ENCODE measurements at places on chromosomes 16 and 17. TPM values are rescaled to one million over a fixed set of nuclear protein-coding genes. Genes with fewer than 3 reads are reported as not detected.

The CX3CL1 gene
- total RNA-seq: 1.3 TPM

The HBM gene
- not detected for total RNA-seq

The OSBPL7 gene
- 3.4 TPM for total RNA-seq

GRCh38 chr17:31541559-31541958 is 150.1 kb downstream of the RAB11FIP4 start:
- DNase-seq: peak; percentile 15

- DNase-seq: no peak
These were observed 96.3 kb upstream of the ZNF750 start for GRCh38 chr17:82935966-82936767.

DNA sequence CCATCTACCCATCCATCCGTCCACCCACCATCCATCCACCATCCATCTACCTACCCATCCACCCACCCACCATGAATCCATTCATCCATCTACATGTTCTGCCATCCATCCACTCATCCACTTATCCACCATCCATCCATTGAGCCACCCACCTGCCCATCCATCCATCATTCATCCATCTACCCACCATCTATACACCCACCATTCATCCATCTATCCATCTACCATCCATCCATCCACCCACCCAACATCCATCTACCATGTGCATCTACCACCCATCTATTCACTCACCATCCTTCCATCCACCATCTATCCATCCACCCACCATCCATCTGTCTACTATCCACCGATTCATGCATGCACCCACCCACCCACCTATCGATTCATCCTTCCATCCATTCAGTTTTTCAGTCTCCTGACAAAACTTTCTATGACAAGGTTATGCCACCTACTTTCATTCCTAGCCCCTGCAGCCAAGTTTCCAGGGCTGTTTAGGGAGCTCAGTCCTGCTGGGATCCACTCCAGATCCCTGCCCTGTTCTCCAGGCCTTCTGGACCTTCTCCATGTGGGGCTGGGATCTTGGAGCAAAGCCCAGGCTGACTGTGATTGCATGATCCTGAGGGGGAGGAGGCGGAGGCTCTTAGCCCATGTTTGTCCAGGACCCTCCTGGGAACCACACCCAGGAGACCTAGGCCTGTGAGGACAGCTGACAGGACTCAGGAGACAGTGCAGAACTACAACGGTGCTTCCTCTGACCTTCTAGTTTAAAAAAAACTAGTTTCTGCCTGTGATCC is 27.4 kb downstream of the BCO1 start:
- peak; percentile 26 for DNase-seq

DNA sequence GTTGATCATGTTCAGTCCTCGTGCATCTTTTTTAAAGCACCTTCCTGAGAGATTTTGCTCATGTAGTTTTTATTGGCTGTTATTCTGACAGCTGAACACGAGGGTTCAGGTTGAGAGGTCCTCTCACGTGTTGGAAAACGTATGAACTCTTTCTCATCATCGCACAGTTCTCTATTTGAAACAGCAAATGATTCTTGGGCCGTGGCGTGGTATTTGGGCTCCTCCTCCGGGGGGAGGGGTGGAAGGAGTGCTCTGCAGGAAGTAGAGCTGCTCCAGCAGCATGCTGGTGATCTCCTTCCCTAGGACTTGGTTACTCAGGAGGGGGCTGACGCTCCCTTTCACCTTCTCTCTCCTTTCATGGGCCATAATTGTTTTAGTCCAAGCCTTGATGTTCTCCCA is 70.4 kb downstream of the KSR1 start:
- DNase-seq: no peak

DNA sequence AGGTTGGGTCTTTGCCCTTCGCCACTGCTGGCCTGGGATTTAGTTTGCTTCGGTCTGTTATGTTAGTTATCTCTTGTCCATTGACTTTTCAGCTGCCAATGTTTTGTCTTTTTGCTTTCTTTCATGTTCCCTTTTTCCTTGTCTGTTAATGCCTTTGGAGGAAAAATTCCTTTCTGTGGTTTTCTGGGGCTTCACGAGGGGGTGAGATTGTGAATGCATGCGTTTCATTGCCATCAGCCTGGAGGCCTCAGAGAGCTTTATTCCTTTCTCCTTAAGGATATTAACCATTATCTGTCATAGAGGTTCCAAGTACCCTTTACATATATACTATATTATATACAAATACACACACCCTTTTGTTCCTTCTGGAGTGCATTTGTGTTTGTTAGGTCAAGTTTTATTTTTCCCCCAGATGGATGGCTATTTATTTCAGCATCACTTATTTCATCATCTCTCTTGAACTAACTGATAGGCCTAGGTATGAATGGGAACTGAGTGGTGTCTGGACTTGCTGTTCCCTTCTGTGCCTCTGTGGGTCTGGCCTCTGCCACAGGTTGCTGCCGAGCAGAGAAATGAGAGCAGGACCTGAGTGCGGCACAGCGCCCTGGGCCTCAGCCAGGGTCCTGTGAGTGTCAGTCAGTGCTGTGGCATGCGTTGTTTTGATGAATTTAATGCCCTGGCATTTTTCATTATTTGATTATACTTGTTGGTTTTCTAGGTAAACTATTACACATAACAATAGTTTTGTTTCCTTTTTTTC is 193.4 kb downstream of the LGALS9B start:
- no peak for DNase-seq

DNA sequence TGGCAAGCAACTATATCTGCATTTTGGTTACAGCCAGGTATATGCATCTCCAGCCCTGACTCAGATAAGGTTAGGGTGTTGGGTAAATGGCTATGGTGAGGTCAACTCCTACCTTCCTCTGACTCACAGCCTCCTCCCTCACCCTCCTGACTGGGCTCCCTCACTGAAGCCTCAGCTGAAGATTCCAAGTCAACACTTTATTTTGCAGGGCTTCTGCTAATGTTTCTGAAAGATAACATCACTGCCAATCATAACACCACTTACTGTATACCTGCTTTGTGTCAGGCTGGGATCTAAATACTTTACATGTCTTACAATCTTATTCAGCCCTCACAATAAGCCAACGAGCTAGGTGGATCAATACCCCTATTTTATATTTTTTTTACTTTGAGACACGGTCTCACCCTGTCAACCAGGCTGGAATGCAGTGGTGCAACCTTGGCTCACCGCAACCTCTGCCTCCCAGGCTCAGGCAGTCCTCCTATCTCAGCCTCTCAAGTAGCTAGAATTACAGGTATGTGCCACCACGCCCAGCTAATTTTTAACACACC is 47.8 kb upstream of the GCSH start:
- DNase-seq: no peak
